ENCODE measurements at places on chromosomes 6 and 20. TPM values are rescaled to one million over a fixed set of nuclear protein-coding genes. Genes with fewer than 3 reads are reported as not detected.

The DEFB132 gene
- not detected for total RNA-seq

DNA sequence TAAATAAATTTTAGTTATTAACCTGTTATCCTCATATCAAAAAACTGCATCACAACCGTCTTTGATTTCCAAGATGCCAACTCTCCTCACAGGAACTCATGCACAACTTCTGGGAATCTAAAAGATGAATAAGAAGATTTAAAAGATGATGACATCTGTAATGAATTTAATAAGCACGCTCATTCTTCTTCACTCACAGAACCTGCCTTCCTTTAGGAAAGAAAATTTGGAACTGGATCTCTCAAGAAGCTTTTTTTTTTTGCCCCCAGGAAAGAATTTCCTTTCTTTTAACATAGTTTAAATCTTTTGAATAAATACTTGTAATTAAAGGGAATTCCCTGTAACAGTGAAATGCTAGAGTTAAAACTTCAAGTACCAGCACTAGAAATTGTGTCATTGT is 161.5 kb downstream of the HIVEP2 start:
- DNase-seq: no peak

The PHACTR1 gene
- total RNA-seq: 3.1 TPM

DNA sequence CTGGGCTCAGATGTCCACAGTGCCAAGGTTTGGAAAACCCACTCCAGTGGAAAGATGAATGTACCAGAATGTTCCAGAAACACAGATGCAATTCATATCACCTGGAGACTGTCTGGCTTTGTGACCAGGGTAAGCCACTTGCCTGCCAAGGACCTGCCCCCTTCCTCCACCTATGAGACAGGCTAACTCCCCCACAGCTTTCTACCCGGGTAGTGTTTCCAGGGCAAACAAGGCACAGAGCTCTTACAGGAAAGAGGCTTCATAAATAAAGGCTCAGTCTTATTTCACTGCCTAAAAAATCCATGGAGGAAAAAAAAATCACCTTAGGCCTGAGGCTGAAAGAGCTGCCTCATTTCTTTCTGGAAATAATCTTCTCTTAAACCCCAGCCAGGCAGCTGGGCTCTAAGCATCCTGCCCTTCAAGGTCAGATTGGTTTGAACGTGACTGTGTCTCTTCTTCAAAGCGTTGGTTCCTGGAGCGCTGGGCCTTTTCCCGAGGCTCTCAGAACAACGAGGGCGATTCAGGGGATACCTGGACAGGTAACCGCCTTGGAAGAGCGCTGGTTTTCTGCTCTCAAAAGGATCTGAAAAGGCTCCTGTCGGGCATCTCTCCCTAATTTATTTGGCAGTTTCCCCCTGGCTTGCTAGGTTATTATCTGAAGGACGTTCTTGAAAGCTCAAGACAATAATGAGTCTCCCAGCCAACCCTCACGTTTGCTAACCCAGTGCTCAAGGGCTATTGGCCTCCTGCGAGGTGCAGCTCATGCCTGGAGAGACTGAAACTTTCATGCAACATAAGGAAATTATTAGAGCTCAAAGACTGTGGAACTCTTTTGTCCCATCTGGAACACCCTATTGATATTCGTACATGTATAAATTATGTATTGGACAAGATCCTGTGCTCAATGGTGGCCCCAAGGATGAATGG is 199.2 kb upstream of the PMEPA1 start:
- DNase-seq: no peak

GRCh38 chr6:159440349-159440748 is 252.7 kb downstream of the SOD2 start:
- no peak for DNase-seq

GRCh38 chr6:83908813-83909212 is 49.3 kb downstream of the CYB5R4 start:
- no peak for DNase-seq

DNA sequence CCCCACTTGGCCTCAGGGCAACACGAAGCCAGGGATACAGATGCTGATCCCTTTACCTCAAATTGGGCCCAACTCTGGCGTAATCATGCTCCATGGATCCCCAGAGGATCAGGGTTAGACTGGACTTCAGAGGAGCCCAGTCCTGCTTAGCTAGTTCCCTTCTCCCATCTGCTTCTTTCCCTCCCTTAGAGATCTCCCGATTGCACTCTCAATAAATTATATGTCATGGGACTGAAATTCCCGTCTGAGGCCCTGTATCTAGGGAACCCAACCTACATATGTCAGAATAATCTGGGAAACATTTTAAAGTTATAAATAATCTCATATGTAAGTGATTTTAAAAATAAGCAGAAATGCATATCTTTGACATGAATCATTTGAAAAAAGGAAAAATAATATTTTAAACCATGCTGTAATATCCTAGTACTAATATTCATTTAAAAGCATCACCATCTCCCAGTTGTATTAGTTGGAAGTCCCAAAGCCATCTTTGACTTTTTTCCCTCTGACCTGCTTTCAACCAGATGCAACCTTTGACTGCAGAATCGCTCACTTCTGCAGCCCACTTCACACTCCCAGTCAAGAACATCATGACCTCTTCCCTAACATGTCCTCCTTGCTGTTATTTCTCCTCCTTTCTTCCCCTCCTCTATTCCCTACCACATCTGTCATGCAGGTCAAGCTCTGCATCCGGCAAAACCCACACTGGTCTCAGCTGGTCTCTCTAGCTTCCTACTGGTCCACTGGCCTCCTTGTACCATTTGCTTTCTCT is 393.6 kb downstream of the BTBD3 start:
- DNase-seq: no peak
